Stimulated activated memory B cell treated with anti-CD40 and anti-IgM and Interleukin-4, amounts not matched to agents 10 μg/mL and 1 μg/mL and 100 μg/mL, for 72 hours (primary cell): ENCODE measurements at places on chromosomes 5 and 9.
A peak's percentile ranks its signal among the peaks of the same experiment; 100 is the strongest.

- ATAC-seq: no peak
Measured at GRCh38 chr9:34671307-34671706, 8.8 kb upstream of the CCL27 start.

- ATAC-seq: no peak
Measured at GRCh38 chr5:68954618-68954910, 139.2 kb upstream of the SLC30A5 start.

DNA sequence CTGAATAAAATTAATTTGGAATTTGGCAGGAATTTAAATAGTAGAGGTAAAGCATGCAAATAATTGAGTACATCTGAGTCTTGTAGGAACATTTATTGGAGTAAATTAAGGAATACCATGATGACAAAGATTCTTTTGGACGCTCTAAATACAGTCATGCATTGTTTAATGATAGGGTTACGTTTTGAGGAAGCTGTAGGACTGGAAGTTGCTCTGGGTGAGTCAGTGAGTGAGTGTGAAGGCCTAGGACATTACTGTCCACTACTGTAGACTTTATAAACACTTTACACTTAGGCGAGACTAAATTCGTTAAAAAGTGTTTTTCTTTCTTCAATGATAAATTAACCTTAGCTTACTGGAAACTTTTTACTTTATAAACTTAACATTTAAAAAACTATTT, 113.0 kb downstream of the FAM170A start:
- ATAC-seq: no peak

DNA sequence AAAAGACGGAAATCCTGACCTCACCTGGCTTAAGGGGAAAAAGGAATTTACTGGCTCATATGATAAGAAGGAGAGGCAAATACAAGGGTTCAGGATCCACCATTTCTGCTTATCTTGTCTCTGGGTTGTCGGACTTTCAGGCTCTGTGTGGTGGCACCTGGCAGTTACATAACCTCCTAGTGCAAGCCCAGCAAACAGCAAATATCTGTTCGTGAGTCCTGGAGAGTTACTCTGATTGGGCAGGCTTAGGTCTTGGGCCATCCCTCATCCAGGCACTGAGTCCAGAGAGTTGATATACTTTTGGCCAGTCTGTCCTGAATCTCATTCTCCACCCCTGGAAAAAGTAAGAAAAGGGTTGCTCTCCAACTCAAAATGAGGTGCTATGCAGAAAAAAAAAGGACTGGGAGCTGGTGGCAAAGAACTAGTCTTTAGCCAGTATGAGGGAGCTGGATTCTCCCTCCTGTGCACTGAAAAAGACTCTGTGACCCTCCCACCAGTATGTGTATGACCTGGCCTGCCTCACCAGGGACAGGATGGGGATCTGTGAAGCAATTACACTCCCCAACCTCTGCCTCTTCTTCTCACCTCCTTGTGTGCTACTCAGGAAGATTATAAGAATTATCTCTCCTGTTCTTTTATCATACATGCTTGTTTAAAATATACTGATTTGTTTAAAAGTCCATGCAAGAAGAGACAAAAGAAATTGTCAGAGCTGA, 282.9 kb downstream of the ARHGAP26 start:
- ATAC-seq: no peak

- ATAC-seq: no peak
Measured at GRCh38 chr5:151495320-151495719, 47.9 kb downstream of the SLC36A1 start.

- peak; percentile 45 for ATAC-seq
Measured at GRCh38 chr5:45793638-45794532, 97.7 kb upstream of the HCN1 start.

GRCh38 chr9:132509928-132510874, 72.2 kb upstream of the BARHL1 start:
- no peak for ATAC-seq
